ENCODE measurements at places on chromosomes 11 and 22.

DNA sequence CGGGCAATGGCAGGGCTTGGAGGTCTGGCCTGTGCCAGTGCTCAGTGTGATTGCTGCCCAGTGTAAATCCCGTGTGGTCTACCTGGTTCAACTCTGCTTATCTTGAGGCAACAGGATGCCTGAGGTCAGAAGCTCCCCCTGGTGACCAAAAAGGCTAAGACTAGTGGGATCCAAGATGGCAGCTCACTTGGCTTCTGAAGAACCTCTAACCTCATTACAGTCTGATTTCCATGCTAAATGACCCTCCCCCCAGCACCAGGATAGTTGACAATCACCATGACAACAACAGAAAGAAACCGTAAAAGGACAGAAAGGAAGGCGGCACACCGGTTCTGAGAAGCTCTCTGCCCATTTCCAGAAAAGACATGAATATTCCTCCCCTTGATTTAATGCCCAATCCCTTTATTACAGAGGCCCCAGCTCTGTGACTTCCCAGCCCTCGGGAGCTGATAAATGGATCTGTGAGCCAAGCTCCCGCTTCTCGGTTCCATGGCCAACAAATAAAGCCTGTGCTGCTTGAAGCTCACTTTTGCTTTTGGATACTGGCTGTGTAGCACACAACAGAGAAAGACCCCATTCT lies 398.4 kb downstream of the CTTN start:
- no peak for DNase-seq

DNA sequence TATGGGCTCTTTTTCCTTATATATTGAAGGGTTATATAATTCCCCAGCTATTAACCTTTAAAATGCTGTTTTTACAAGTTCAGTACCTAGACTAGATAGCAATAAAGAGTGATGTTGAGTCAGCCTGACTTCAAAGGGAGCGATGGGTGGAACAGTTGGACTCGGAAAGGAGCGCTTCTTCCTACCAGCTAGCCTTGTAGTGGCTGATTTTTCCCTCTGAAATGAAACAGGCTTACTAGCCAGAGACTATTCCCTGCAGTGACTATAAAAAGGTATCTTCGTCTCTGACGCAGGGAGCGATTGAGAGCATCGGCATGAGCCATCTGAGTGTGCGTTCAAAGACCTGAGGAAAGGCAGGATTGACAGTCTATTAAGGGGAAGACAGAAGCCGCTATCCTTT lies 66.0 kb upstream of the GRAMD1B start:
- no peak for DNase-seq

- DNase-seq, result no peak
Observed at GRCh38 chr22:39181356-39181755, 28.9 kb upstream of the CBX7 start.

GRCh38 chr11:130819625-130820024 lies 96.7 kb downstream of the SNX19 start:
- DNase-seq, result peak; percentile 58

Measured in GM04503 (cell line).